ENCODE measurements at places on chromosomes 1 and 21. TPM values are rescaled to one million over a fixed set of nuclear protein-coding genes. Genes with fewer than 3 reads are reported as not detected.
A peak's percentile ranks its signal among the peaks of the same experiment; 100 is the strongest.

Gene SPRR2F
- total RNA-seq = 1.0 TPM

Gene S100A14
- 1.4 TPM for total RNA-seq

Gene LYSMD1
- total RNA-seq = 4.9 TPM

Gene MIXL1
- 1.5 TPM for total RNA-seq

Gene DHRS3
- total RNA-seq = 37.8 TPM

Gene CZIB
- 46.8 TPM for total RNA-seq

Gene ARHGEF16
- 20.7 TPM for total RNA-seq

Gene LCE2C
- not detected for total RNA-seq

DNA sequence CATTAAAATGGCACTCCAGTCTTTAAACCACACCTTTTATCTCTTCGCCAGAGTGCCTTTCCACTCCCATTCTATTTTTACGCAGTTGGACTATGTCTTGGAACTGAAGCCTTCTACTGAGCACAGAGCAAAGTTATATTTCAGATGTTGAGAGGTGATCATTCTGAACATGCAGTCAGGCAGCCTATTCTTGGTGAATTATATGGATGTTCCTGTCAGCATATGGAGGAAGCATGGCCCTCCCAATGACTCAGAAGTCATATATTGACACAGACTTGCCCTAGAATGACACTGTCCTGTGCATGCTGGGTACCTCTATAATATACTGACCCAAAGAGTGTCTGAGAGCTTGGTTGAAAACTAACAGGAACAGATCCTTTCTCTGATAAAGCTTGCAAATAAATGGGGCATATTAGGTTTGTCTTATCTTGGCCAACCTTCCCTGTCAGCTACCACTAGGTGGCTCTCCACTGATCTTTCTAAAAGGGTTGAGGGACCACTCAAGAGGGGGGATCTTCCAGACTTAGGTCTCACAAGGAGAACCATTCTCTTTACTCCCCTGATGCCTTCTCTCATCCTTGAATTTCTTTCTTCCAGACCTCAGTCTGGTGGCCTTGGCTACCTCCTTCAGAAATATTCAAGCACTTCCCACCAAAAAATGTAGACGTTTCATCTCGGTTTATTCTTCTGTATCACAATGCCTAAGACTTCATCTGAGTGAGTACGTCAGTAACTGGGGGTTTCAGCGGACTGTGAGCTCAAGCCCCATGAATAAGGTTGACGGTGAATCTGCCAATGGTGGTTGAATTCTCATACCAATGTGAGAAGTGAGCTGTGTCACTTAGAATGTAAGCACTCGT, 11.8 kb upstream of the ALG14 start:
- peaks cover 13% of the 10 kb centered on the region for H3K4me1 ChIP-seq
- no peak overlapping the region for H3K27ac ChIP-seq
- H3K4me3 ChIP-seq = no peak overlapping the region
- H3K27me3 ChIP-seq = no peaks in the 10 kb centered on the region
- no peaks in the 10 kb centered on the region for H3K36me3 ChIP-seq

DNA sequence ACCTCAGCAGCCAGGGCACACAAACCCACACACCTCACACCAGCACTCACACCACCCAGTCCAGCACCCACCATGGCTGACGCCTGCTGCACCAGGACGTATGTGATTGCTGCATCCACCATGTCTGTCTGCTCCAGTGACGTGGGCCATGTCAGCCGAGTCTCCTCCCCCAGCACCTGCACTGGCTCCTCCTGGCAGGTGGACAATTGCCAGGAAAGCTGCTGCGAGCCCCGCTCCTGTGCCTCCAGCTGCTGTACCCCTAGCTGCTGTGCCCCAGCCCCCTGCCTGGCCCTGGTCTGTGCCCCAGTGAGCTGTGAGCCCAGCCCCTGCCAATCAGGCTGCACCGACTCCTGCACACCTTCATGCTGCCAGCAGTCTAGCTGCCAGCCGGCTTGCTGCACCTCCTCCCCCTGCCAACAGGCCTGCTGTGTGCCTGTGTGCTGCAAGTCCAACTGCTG, at the start of gene KRTAP10-8:
Gene KRTAP10-8 (plus strand): TSS at position 51 of the 458 bp plus-strand sequence. CDS start 22 bp downstream, at position 73.
- no peak within 1 kb of the TSS for H3K27ac ChIP-seq
- H3K27me3 ChIP-seq = no peaks in the 10 kb centered on the region
- no peaks in the 10 kb centered on the region for H3K4me1 ChIP-seq
- no peak within 1 kb of the TSS for H3K4me3 ChIP-seq
- peak; percentile 38 for DNase-seq

DNA sequence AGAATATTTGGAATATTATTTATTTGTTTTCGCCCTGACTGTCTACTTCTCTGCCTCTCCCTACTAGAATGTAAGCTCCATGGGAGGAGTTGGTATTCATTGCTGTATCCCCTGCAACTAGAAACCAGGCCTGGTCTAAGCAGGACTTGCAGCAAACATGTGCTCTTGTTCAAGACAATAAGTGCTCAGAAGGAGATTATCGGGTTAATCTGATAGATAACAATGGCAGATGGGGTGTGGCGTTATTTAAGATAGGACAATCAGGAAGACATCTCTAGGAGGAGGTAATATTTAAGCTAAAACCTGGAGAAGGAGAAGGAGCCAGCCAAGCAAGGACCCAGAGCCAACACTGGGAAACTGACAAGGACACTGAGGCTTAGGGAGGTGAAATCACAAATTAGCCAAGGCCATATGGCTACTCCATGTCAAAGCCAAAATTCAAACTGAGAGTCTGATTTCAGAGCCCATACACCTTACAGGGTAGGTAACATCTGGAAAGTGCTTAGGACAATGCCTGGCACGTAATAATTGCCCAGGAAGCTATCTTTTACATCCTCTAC, 41.5 kb downstream of the STYXL2 start:
- no peaks in the 10 kb centered on the region for H3K36me3 ChIP-seq
- DNase-seq = no peak
- H3K27ac ChIP-seq = no peak overlapping the region
- no peaks in the 10 kb centered on the region for H3K27me3 ChIP-seq

- H3K4me1 ChIP-seq = no peaks in the 10 kb centered on the region
- no peak for DNase-seq
- H3K27ac ChIP-seq = no peak overlapping the region
Observed at GRCh38 chr1:116674751-116675150, 7.2 kb upstream of the IGSF3 start.

DNA sequence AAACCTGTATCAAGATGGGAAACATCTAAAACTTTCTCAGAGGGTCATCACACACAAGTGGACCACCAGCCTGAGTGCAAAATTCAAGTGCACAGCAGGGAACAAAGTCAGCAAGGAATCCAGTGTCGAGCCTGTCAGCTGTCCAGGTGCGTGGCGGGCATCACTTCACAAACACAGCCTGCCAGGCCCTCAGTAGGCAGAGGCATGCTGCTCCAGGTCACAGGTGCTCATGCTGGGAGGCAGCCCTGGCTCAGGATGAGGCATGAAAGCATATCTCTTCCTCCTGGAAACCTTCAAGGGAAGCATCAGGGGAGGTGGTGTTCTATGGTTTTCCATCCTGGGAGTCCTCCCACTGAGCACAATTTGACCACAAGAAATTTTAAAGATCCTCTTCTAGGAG, 6.3 kb downstream of the CD2 start:
- H3K4me1 ChIP-seq = no peaks in the 10 kb centered on the region
- DNase-seq = peak; percentile 23
- no peaks in the 10 kb centered on the region for H3K27me3 ChIP-seq
- H3K36me3 ChIP-seq = no peaks in the 10 kb centered on the region

GRCh38 chr1:77288275-77288674, 6.5 kb downstream of the AK5 start:
- H3K4me1 ChIP-seq = peaks cover 5% of the 10 kb centered on the region
- H3K27ac ChIP-seq = no peak overlapping the region
- no peak overlapping the region for H3K4me3 ChIP-seq
- DNase-seq = no peak

- H3K36me3 ChIP-seq = no peaks in the 10 kb centered on the region
- no peak for DNase-seq
- H3K27ac ChIP-seq = no peak overlapping the region
- no peaks in the 10 kb centered on the region for H3K27me3 ChIP-seq
- H3K4me3 ChIP-seq = no peak overlapping the region
- no peaks in the 10 kb centered on the region for H3K4me1 ChIP-seq
Observed at GRCh38 chr1:102578804-102579203, 529.5 kb downstream of the COL11A1 start.

GRCh38 chr1:9231648-9232332, 2.8 kb upstream of the H6PD start:
- H3K27ac ChIP-seq = no peak overlapping the region
- H3K27me3 ChIP-seq = no peaks in the 10 kb centered on the region
- no peak for DNase-seq
- peaks cover 4% of the 10 kb centered on the region for H3K4me1 ChIP-seq
- H3K4me3 ChIP-seq = no peak overlapping the region

- DNase-seq = no peak
- H3K27me3 ChIP-seq = no peaks in the 10 kb centered on the region
- H3K27ac ChIP-seq = no peak overlapping the region
- H3K36me3 ChIP-seq = no peaks in the 10 kb centered on the region
Observed at GRCh38 chr1:209249280-209249670, 334.2 kb upstream of the CAMK1G start.

GRCh38 chr1:115423776-115424175, 85.7 kb upstream of the NGF start:
- H3K27me3 ChIP-seq = no peaks in the 10 kb centered on the region
- no peak for DNase-seq
- H3K4me3 ChIP-seq = no peak overlapping the region

DNA sequence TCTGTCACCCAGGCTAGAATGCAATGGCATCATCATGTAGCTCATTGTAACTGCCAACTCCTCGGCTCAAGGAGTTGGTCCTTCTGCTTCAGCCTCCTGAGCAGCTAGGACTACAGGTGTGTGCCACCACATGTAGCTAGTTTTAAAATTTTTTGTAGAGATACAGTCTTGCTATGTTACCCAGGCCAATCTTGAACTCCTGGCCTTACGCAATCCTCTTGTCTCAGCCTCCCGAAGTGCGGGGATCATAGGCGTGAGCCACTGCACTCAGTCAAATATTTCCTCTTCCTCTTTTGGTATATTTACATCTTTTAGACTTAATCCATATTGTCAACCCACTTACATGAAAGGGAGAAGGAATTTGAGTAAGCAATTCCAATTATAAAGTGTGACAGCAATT, 121.1 kb downstream of the EVI5 start:
- H3K36me3 ChIP-seq = no peaks in the 10 kb centered on the region
- no peak for DNase-seq
- H3K4me3 ChIP-seq = no peak overlapping the region
- no peaks in the 10 kb centered on the region for H3K4me1 ChIP-seq
- no peak overlapping the region for H3K27ac ChIP-seq

DNA sequence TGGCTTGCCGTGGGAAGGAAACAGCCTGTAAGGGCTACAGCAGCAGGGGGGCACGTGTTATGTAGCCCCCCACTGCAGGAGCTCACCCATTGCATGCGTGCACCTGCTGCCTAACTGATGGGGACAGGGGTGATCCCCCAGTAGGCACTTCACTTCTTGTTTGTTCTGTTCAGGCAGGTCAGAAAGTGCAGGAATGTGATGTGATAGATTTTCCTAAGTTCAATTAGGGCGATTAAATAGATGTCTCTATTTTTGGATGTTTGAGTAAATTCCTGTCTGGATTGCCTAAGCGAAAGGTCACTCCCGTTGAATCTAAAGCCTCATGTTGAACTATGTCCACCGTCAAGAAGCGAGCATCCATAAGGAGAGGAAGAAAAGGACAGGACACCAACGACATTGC, 78.8 kb upstream of the LPGAT1 start:
- no peak overlapping the region for H3K27ac ChIP-seq
- H3K4me3 ChIP-seq = no peak overlapping the region

GRCh38 chr1:157585984-157586383, 11.9 kb downstream of the FCRL4 start:
- no peak for DNase-seq
- H3K4me1 ChIP-seq = no peaks in the 10 kb centered on the region
- no peak overlapping the region for H3K27ac ChIP-seq

DNA sequence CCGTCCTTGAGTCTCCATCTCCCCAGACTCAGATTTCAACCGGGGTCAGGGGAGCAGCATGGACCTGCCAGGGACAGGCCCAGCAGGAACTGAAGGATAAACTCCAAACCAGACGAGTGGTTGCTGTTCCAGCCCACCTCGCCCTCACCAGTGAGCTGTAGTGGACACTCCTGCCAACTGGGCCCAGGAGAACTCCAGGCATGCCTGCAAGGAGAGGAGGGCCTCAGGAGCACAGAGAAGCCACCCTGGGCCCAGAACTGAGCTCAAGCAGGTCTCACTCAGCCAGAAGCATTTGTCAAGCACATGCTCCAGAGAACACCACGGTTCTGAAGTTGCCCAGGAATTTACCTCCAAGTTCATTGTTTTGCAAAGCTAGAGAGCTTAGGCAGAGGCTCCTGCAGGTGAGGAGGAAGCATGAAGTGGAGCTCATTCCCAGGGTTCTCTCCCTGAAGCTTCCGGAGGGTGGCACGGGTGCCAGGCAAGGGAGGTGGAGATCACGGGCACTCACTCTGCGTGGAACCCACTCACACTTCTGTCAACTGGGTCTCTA, 61.0 kb downstream of the MATN1 start:
- no peak overlapping the region for H3K27ac ChIP-seq
- H3K4me3 ChIP-seq = no peak overlapping the region
- H3K4me1 ChIP-seq = no peaks in the 10 kb centered on the region

DNA sequence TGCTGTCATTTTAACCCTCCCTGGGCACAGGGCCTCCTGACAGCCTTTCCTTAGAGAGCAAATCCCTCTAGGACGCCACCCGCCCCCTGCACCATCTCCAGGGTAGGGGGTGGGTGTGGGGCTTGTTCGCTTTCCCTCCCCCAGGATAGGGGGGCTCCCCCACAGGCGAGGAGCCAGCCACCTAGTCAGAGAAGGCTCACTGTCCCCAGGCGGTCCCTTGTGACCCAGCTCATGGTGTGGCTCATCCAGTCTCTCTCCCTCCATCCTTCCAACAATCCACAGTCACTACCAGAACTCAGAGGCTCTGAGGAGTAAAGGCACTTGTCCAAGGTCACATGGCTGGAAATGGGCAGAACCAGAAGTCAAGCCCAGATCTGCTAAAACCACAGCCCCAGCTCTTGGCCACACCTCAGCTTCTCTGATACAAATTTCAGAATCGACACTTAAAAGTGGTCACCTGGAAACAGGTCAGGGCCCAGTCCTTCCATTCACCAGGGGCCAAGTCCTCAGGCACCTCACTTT, 89.8 kb downstream of the MRPL37 start:
- H3K27me3 ChIP-seq = no peaks in the 10 kb centered on the region
- no peak for DNase-seq
- H3K27ac ChIP-seq = no peak overlapping the region
- H3K4me1 ChIP-seq = peaks cover 20% of the 10 kb centered on the region

- no peaks in the 10 kb centered on the region for H3K27me3 ChIP-seq
- no peak overlapping the region for H3K4me3 ChIP-seq
Observed at GRCh38 chr1:204959836-204960235, 83.2 kb upstream of the CNTN2 start.

- no peak overlapping the region for H3K27ac ChIP-seq
- H3K36me3 ChIP-seq = no peaks in the 10 kb centered on the region
- H3K4me3 ChIP-seq = no peak overlapping the region
- no peak for DNase-seq
Observed at GRCh38 chr1:220326578-220326977, 54.3 kb upstream of the RAB3GAP2 start.

DNA sequence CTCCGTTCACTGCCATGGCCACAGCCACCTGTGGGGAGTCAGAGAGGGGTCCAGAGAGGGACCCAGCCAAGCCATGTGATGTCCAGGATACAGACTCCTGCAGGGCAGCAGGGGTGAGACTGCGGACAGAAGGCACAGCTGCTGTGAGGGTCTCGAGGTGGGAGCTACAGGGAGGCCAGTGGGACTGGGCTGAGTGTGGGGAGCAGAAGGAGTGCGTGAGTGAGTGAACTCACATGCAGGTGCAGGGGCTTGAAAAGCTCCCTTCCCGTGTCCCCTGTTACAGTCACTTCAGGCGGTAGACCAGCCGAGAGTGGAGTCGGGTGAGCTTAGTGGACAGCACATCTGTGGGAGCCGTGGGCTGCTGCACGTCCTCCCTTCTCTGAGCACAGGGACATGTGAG, 42.4 kb downstream of the S100B start:
- no peaks in the 10 kb centered on the region for H3K27me3 ChIP-seq
- peaks cover 20% of the 10 kb centered on the region for H3K36me3 ChIP-seq
- no peak overlapping the region for H3K27ac ChIP-seq
- H3K4me3 ChIP-seq = no peak overlapping the region
- no peak for DNase-seq

Data from H1 (cell line).